Activated T-helper 17 cell treated with anti-CD3 and anti-CD28 coated beads, Interleukin-2, amount 50 U/mL, for 72 hours (primary cell): ENCODE measurements at places on chromosomes 4 and X.

DNA sequence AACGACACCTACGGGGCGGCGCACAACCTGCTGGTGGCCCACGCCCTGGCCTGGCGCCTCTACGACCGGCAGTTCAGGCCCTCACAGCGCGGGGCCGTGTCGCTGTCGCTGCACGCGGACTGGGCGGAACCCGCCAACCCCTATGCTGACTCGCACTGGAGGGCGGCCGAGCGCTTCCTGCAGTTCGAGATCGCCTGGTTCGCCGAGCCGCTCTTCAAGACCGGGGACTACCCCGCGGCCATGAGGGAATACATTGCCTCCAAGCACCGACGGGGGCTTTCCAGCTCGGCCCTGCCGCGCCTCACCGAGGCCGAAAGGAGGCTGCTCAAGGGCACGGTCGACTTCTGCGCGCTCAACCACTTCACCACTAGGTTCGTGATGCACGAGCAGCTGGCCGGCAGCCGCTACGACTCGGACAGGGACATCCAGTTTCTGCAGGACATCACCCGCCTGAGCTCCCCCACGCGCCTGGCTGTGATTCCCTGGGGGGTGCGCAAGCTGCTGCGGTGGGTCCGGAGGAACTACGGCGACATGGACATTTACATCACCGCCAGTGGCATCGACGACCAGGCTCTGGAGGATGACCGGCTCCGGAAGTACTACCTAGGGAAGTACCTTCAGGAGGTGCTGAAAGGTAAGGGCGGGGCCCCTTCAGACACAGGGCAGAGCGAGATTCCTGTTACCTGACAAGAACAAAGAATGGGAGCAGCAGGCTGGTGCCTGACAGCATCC lies 11.7 kb downstream of the RPL9 start:
- peak overlapping the region; percentile 45 for H3K4me3 ChIP-seq
- H3K27me3 ChIP-seq: no peaks in the 10 kb centered on the region
- no peak overlapping the region for H3K27ac ChIP-seq
- peaks cover 13% of the 10 kb centered on the region for H3K4me1 ChIP-seq
- ATAC-seq: peak; percentile 67
- H3K36me3 ChIP-seq: peaks cover 33% of the 10 kb centered on the region

DNA sequence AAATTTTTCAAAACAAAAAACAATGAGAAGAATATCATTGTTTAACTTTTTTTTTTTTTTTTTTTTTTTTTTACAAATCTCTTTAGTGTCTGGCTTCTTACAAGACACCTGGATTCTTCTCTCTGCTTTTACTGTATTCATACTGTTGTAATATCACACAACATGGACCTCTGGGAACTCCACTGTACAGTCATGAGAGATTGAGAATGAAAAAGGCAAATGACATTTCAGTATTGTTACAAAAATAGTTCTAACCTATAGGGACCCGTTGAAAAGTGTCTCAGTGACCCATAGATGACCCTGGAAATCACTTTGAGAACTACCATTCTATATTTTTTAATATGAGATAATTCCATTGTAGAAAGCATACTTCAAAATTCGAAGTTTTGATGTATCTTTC lies 124.4 kb downstream of the SLIT2 start:
- H3K4me1 ChIP-seq: no peaks in the 10 kb centered on the region
- no peak overlapping the region for H3K27ac ChIP-seq
- H3K36me3 ChIP-seq: no peaks in the 10 kb centered on the region
- ATAC-seq: no peak
- peaks cover 18% of the 10 kb centered on the region for H3K27me3 ChIP-seq

DNA sequence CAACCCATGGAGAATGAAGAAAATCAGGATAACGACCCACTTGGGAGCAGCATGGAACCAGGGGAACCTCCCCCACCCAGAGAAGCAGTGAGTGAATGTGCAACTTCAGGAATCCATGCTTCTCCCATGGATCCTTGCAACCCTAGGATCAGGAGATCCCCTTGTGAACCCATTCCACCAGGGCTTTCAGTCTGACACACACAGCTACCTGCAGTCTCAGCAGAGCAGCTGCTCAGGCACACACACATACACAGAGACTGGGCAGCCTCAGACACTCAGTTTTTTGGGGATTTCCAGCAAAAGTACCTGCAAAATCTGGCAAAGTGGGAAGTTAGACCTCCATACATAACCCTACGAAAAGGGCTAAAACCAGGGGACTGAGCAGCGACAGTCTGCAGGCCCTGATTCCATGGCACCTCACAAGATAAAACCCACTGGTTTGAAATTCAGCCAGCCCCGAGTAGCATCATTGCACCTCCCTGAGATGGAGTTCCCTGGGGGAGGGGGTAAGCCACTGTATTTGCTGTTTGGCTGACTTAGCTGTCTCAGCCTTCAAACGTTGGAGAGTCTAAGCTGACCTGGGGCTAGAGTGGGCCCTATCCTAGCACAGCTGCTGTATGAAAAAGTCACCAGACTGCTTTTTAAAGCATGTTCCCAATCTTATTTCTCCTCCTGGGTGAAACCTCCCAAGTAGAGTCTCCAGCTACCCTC lies 737.5 kb upstream of the NDST4 start:
- H3K27ac ChIP-seq: no peak overlapping the region
- H3K4me1 ChIP-seq: no peaks in the 10 kb centered on the region
- H3K27me3 ChIP-seq: no peaks in the 10 kb centered on the region
- H3K36me3 ChIP-seq: no peaks in the 10 kb centered on the region

DNA sequence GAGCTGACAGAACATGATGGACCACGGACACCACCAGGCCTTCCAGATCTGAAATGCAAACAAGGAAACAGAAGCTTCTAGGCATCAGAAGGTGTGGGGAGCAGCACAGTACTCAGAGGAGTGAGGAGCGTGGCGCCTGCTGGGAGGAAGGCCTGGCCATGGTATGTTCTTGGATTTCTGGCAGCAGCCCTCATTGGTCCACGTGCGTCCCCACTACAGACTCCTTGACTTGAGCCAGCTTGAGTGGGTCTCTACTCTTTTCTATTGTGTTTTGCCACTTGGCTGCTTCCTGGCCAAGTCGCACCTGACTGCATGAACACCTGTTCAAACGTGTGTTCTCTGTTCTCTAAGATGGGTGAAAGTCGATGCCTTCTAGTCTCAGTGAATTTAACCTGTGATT lies 18.0 kb downstream of the ZNF275 start:
- no peaks in the 10 kb centered on the region for H3K4me1 ChIP-seq
- no peak overlapping the region for H3K4me3 ChIP-seq
- no peak overlapping the region for H3K27ac ChIP-seq
- peaks cover 43% of the 10 kb centered on the region for H3K36me3 ChIP-seq

GRCh38 chrX:38868941-38869401 lies 67.7 kb downstream of the MID1IP1 start:
- ATAC-seq: no peak
- H3K27ac ChIP-seq: no peak overlapping the region
- H3K4me3 ChIP-seq: no peak overlapping the region

GRCh38 chr4:19329631-19330030 lies 922.1 kb upstream of the SLIT2 start:
- no peaks in the 10 kb centered on the region for H3K36me3 ChIP-seq
- no peaks in the 10 kb centered on the region for H3K27me3 ChIP-seq
- H3K4me3 ChIP-seq: no peak overlapping the region
- no peaks in the 10 kb centered on the region for H3K4me1 ChIP-seq

GRCh38 chr4:81211956-81212355 lies 3.1 kb downstream of the PRKG2 start:
- H3K27me3 ChIP-seq: peaks cover 25% of the 10 kb centered on the region
- H3K4me3 ChIP-seq: no peak overlapping the region
- H3K36me3 ChIP-seq: no peaks in the 10 kb centered on the region
- no peaks in the 10 kb centered on the region for H3K4me1 ChIP-seq
- ATAC-seq: no peak

- no peaks in the 10 kb centered on the region for H3K36me3 ChIP-seq
- no peak for ATAC-seq
- H3K27me3 ChIP-seq: peaks cover 4% of the 10 kb centered on the region
- H3K4me1 ChIP-seq: no peaks in the 10 kb centered on the region
Observed at GRCh38 chr4:83993774-83994173, 457.9 kb downstream of the GPAT3 start.

DNA sequence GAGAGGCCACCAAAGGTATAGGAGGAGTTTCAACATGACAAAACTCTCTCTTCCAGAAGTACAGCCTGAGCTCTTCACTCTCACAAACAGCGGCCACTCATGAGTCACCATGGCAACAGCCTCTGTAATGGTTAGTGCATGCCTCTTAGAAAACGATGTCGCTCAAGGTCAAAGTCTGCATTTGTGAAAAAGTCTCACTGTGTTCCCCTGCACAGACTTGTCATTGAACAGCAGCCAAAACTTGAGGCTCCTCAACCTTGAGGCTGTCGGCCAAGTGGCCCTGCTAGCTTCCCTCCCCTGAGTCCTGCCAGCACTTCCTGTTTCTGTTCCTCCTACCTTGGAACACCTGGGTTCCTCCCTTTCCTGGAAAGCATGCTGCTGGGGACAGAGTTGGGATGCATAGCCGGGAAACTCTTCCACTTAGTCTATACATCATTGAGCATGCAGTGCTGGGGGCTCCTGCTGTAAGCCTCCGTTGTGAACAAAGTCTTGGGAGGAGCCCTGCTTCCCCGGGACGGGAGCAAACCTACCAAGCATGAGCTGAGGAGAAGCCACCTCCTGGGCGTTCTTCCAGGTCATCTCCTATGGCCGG lies 66.6 kb downstream of the ING2 start:
- peak; percentile 60 for ATAC-seq
- H3K4me1 ChIP-seq: peaks cover 3% of the 10 kb centered on the region
- H3K27ac ChIP-seq: no peak overlapping the region
- no peaks in the 10 kb centered on the region for H3K36me3 ChIP-seq

DNA sequence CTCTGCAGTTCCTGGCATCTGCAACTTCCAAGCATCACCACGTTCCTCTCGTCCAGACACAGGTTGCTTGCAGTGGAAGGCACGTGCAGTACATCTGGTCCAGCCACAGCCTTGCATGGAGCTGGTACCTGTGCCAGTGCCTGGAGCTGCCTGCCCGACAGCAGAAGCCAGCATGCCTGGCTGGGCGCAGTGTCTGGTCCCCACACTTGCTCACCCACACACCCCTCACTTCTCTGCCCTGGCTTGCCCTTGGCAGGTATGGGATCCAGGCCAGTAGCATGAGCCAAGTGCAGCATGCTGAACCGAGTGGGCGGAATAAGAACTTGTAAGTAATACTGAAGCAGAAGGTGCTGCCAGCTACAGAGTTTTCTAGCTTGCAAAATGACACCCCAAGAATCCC lies 39.9 kb downstream of the SH3BGRL start:
- H3K36me3 ChIP-seq: peaks cover 23% of the 10 kb centered on the region
- ATAC-seq: no peak
- peaks cover 8% of the 10 kb centered on the region for H3K4me1 ChIP-seq
- H3K27me3 ChIP-seq: no peaks in the 10 kb centered on the region

GRCh38 chr4:153593161-153593560 lies 90.9 kb upstream of the TLR2 start:
- H3K36me3 ChIP-seq: peaks cover 100% of the 10 kb centered on the region
- no peak overlapping the region for H3K4me3 ChIP-seq
- H3K27me3 ChIP-seq: no peaks in the 10 kb centered on the region
- peak overlapping the region; percentile 28 for H3K27ac ChIP-seq
- H3K4me1 ChIP-seq: peaks cover 8% of the 10 kb centered on the region
- ATAC-seq: no peak

DNA sequence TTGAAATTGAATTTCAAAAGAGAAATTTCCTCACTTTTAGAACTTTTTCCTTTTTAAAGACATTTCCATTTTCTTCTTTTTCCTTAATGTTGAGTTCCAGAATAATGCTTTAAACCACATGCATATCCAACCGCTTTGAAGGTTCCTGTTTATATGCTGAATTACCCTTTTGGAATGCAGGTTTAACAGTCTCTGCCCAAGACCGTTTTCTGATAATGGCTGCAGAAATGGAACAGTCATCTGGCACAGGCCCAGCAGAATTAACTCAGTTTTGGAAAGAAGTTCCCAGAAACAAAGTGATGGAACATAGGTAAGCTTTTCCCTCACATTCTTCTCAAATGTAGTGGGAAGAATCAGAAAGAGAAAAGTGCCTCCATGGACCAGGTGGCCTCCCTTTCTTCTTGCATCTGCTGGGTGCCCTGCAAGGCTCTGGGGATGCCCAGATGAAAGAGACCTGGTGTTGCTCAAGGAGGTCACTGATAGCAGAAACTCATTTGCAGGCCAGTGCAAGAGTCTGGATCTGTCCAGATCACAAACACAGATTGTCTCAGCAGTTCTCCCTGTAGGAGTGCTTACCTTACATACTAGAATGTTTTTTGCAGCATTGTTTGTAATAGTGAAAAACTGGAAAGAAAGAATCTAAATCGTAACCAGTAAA lies 42.9 kb downstream of the MOSPD2 start:
- no peak for ATAC-seq
- peaks cover 80% of the 10 kb centered on the region for H3K36me3 ChIP-seq
- H3K27ac ChIP-seq: no peak overlapping the region
- H3K4me3 ChIP-seq: no peak overlapping the region
- H3K4me1 ChIP-seq: no peaks in the 10 kb centered on the region

DNA sequence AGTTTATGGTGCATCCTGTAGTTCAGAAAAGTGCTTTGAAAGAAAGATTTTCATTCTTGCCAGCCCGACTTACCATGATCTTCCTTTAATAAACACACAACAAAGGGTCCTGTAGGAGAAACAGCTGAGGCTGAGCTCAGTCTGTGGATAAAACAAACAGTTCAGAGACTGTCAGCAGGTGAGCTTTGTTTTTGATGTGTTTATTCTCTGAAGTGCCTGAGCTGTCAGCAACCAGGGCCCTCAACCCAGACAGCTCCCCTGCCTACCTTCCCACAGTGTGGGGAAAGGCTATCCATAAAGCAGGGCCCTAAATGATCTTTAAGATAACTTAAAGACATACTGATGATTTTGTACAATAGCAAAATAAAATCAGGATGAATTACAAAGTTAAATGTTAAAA lies 459.2 kb upstream of the GALNT7 start:
- H3K4me1 ChIP-seq: no peaks in the 10 kb centered on the region
- no peak overlapping the region for H3K27ac ChIP-seq
- H3K4me3 ChIP-seq: no peak overlapping the region
- H3K27me3 ChIP-seq: no peaks in the 10 kb centered on the region
- no peaks in the 10 kb centered on the region for H3K36me3 ChIP-seq
- no peak for ATAC-seq
